Astrocyte (in vitro differentiated cells and primary cell): ENCODE measurements at places on chromosomes 7 and 10. TPM values are rescaled to one million over a fixed set of nuclear protein-coding genes. Genes with fewer than 3 reads are reported as not detected.

The TBXAS1 gene
- 0.99 and 1.1 TPM in 2 replicates for total RNA-seq

The LBX1 gene
- total RNA-seq = not detected in 2 replicates

- H3K27me3 ChIP-seq = no peaks in the 10 kb centered on the region
- no peak for DNase-seq
- H3K4me3 ChIP-seq = no peak overlapping the region
Observed at GRCh38 chr10:25907261-25907660, 26.8 kb upstream of the MYO3A start.

GRCh38 chr10:49841615-49842332, 79.7 kb upstream of the OGDHL start:
- no peak overlapping the region for H3K27ac ChIP-seq
- peaks cover 8% of the 10 kb centered on the region for H3K4me1 ChIP-seq
- no peak for DNase-seq
- H3K4me3 ChIP-seq = no peak overlapping the region
- peaks cover 8% of the 10 kb centered on the region for H3K36me3 ChIP-seq
- no peaks in the 10 kb centered on the region for H3K27me3 ChIP-seq

GRCh38 chr10:71333129-71333887, 14.2 kb downstream of the SLC29A3 start:
- no peak for DNase-seq
- no peaks in the 10 kb centered on the region for H3K36me3 ChIP-seq
- no peaks in the 10 kb centered on the region for H3K27me3 ChIP-seq
- no peak overlapping the region for H3K27ac ChIP-seq
